Activated CD4-positive, CD25-positive, alpha-beta regulatory T cell (primary cell): ENCODE measurements at places on chromosomes 1 and 21.

GRCh38 chr1:34398916-34399275, 222.2 kb downstream of the C1orf94 start:
- DNase-seq: no peak

GRCh38 chr21:44418108-44418875, 37.0 kb upstream of the LRRC3 start:
- no peak for DNase-seq

DNA sequence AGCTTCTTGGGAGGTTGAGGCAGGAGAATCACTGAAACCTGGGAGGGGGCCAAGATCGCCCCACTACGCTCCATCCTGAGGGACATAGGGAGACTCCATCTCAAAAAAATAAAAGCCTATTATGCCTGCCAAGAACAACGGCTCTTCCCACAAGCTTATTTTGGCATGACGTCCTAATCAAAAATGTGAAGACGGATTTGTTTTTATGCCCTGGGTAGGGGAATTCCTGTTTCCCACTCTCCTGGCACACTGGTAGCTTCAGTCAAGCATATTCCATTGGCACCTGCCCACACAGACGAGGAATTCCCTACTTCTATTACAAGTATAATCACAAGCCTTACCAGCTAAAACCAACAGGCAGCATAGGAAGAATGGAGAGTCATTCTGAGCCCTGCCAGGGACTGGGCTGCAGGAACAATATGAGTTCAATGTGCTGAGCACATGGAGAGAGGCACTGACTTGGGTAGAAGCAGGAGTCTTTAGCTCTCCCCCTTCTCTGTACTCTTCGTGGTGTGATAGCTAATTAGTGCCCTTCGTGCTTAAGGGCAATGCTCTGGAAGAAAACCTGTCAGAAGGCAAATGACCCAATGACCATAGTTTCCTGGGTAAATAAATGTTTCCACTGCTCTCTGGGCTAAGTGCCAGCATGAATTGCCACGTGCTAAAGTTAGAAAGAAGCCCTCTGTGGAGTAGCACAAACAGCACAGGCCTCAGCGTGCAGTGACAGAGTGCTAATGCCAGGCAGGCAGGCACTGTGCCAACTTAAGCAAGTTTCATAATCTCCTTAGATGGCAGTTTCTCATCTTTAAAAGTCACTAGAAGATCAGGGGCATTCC, 16.8 kb downstream of the TNFSF4 start:
- DNase-seq: no peak

DNA sequence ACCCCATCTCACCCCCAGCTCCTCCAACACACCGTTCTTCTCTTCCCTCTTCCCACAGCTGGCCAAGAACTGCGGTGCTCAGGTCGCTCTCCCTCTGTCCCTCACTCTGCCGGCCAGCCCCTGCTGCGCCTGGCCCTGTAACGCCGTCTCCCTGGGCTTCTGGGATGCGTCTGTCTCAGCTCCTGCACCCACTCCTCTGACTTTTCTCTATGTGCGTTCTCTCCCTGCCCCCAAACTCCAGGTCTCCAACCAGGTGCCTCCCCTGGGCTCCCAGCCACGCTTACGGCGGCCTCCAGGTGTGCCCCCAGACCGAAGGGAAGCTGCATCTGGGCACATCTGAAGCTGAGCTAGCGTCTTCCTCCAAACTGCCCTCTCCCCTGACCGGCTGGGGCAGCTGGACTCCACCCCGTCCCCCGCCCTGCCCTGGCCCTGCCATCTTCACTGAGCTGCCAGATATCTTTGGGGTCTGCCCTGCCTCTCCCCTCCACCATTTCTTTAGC, 2.6 kb downstream of the KRTAP10-12 start:
- DNase-seq: no peak

- no peak for DNase-seq
Measured at GRCh38 chr1:225825078-225825477, 15.2 kb downstream of the EPHX1 start.

DNA sequence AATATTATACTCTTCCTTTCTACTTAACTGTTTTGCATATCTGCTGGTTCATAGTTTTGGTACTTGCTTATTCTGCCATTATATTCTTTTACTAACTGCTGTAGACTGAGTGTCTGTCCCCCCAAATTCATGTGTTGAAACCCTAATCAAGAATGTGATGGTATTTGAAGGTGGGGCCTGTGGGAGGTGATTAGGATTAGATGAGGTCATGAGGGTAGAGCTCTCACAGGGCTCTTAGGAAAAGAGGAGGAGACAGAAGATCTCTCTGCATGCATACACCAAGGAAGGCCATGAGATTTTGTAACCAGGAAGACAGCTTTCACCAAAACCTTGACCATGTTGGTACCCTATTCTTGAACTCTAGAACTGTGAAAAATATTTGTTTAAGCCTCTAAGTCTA, 354.1 kb upstream of the B3GALT2 start:
- DNase-seq: no peak

GRCh38 chr1:12035312-12035711, 16.0 kb downstream of the MIIP start:
- DNase-seq: no peak

GRCh38 chr1:182674346-182675246, 9.8 kb downstream of the RGS8 start:
- no peak for DNase-seq

GRCh38 chr21:38984568-38984967, 178.8 kb downstream of the ETS2 start:
- DNase-seq: no peak

DNA sequence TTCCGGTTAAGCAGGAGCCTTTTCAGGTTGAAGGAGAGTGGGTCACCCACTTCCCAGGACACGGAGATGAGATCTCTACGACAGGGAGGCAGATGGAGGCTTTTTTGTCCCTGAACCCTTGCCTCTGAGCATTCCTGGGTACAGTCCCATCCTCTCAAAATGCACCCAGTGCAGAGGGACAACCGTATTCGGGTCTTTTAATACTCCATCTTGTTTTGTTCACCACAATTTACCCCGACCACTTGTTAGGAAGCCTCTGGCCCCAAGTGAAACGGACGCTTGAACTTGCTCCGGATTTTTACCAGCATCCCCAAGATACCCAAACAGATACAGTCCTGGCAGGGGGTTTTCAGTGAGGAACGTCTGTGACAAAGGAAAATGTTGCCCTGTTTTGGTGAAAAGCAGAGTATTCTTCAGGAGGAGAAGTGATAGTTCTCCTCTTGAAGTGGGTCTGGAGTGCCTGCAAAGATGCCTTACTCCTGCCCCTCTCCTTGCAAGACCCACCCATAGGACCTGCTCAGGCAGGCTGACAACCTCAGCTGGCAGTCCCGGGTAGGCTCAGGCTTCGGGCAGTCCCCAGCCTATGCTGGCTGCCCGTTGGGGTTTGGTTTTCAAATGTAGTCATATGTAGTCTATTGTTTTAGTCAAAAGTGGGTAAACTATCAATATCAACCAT, 669 bp upstream of the ARL8A start:
- no peak for DNase-seq

DNA sequence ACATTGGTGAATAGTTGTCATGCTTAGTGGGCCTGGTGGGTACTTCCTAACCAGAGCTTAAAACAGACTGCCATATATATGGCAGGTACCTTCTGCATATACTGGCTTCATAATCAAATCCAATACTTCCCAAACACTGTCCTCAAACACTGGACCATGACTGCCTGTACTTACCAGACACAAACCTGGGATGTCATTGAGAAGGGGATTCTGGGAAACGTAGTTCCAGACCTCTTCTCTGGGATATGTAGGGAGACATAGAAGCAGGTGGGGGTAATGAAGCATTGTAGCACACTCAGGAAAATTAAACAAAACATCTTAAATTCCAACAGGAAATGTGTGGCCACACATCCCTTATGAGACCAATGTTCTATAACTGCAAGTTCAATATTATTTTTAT, 76.5 kb upstream of the ADAMTS5 start:
- DNase-seq: no peak

DNA sequence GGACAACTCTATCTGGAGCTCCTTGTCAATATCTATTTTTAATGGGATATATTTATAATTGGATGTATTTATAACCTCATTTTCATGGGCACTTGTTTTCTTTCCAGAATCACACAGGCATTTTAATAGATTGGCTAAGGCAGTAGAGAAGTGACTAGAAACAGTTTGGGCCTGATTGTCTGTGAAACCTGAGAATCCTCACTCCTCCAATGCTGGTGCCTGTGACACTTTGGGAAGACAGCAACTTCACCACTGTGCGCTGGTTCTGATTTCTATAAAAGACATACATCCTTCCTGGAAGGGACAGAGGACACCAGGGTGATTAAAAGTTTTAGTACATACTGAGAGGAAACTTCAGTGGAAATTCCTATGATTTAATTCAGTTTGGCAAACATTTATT, 39.6 kb upstream of the RXRG start:
- no peak for DNase-seq

DNA sequence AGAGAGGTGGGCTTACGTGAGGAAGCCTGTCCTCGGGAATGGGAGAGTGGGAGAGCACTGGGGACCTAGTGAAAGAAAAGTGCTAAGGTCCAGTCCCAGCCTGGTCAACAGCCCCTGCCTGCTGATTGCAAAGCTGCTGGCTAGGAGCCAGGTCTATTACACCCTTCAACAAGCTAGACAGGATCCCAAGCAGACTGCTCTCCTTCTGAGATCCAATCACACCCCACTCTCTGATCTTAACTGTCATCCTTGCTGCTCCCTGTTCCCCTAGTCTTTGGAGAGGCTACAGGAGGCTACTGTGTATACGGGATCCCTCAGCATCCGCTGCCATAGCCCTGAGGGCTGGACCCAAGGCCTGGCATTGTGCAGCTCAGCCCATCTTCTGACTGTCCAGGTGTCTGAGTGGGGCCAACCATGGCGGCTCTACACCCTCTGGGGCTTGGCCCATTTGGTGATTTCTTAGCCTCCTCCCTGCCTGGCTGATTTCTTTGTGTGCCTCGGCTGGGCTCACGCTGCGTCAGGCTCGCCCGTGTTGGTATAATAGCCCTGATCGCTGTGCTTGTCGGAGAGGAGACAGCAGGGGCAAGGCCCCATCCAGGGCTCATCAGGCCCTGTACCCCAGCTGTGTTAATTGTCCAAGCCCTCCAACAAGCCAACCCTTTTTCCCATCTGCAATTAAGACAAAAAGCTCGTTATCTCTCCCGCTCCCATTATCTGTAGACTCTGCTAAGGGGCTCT, 43.9 kb downstream of the NAV1 start:
- DNase-seq: no peak

- no peak for DNase-seq
Measured at GRCh38 chr21:42892582-42892930, 553 bp upstream of the NDUFV3 start.

- DNase-seq: no peak
Measured at GRCh38 chr1:115409094-115410015, 71.3 kb upstream of the NGF start.

GRCh38 chr1:47901001-47901575, 96.1 kb downstream of the TRABD2B start:
- DNase-seq: no peak

- DNase-seq: no peak
Measured at GRCh38 chr1:89865498-89866382, 44.9 kb downstream of the LRRC8D start.

- DNase-seq: no peak
Measured at GRCh38 chr1:31580513-31580870, 4.2 kb downstream of the TINAGL1 start.

DNA sequence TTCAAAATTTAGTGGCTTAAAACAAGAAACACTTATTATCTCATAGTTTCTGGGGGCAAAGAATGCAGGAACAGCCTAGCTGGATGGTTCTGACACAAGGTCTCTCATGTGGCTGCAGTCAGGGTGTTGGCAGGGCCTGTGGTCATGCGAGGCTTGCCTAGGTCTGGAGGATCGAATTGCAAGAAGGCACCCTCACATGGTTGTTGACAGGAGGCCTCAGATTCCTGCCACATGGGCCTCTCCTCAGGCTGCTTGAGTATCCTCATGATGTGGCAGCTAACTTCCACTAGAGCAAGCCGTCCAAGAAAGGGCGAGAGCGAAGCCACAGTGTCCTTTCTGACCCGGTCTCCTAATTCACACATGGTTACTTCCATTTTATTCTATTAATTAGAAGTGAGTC, 6.2 kb upstream of the NRIP1 start:
- DNase-seq: no peak

DNA sequence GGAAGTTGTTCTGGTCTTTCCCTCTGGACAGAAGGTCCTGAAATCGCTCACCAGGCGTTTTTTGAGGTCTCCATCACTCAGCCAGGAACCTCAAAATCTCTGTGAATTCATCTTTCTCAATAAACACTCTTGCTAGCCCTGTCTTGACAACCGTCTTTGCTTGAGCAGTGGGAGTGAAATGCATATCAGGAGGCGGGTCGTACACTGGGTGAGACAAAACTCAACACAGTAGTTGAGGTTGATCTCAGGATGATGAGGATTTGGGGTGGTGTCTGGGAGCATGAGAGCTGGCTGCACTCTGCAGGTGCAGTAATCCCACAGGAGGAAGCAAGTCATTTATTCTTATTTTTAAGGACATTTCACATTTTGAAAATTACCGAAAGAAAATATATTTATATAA, 1.9 kb downstream of the GPR25 start:
- no peak for DNase-seq

DNA sequence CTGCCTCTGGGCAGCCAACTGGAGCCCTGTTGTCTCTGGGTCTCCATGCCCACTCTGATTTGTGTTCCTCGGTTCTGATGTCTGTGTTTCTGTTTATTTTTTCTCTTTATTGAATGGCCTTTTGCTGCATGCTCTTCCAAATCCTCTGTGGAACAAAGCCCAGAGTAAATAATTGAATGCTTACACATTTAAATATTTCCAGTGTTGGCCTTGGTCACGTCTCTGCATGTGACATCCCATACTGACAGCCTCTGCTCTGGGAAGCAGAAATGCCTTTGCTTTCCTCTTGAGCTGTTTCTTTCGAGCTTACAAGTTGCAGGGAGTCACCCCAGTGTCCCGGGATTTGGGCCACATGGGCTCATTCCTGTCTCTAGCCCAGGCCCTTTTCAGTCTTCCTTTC, 267.9 kb downstream of the PTPRU start:
- no peak for DNase-seq

- no peak for DNase-seq
Measured at GRCh38 chr1:230105754-230106625, 39.0 kb downstream of the GALNT2 start.

- no peak for DNase-seq
Measured at GRCh38 chr1:108889706-108890384, 13.1 kb downstream of the GPSM2 start.

DNA sequence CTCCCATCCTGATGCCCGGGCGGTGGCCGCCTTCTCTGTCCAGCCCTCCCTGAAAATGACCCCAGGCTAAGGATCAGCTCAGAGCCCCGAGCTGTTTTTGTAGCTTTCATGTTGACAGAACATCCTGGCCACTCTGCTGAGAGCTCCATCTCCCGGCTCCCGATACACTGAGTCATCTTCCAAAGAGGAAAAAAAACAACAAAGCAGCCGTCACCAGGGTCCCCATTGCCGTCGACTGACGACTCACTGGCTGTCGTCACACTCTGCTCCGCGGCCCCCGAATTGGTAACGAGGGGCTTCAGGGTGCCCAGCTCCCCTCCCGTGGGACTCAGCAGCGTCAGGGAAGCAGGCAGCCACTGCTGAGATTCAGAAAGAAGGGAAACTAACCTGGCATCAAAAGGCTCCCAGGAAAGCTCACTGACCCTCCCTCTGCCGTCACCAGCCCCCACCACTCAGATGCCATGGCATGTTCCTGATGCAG, 67.2 kb downstream of the CD46 start:
- no peak for DNase-seq
